ENCODE measurements at places on chromosomes 7 and 10.

GRCh38 chr10:63576501-63576900 is 55.3 kb downstream of the REEP3 start:
- peak; percentile 18 for DNase-seq

GRCh38 chr10:17512341-17513001 is 58.1 kb upstream of the ST8SIA6 start:
- peak; percentile 99 for DNase-seq

DNA sequence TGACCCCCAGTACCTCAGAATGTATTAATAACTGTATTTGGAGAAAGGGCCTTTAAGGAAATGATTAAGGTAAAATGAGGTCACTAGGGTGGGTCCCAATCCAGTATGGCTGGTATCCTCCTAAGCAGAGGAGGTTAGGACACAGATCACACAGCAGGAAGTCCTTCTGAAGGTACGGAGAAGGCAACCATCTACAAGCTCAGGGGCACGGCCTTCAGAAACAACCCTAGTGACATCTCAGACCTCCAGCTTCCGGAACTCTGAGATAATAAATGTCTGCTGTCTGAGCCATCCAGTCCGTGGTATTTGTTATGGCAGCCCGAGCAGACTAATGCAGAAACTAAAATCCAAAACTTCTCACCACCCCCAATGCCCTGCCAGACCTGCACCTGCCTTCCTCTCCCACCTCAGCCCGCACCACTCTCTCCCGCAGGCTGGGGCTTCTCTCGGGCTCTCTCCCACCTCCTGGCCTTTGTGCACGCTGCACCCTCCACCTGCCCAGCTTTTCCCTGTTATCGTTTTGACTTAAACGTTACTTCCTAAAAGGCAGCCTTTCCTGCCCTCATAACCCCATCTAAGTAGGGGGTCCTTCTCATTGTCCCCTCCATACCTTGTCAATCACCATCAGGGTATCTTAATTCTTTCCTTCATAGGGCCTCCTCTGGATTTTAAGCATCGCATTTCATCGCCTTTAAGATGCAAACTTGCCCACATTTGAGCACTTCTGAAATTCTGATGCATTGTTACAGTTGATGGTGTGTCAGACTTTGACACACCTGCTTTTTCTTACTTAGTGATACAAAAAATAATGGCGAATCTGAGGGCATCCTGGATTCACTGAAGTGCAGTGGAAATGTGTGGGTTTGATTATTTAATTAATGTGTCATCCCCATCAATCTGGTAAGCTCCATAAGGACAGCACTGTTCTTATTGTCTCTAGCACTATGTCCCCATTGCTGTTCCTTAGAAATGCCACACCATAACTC is 32.2 kb upstream of the AQP1 start:
- DNase-seq, result no peak

DNA sequence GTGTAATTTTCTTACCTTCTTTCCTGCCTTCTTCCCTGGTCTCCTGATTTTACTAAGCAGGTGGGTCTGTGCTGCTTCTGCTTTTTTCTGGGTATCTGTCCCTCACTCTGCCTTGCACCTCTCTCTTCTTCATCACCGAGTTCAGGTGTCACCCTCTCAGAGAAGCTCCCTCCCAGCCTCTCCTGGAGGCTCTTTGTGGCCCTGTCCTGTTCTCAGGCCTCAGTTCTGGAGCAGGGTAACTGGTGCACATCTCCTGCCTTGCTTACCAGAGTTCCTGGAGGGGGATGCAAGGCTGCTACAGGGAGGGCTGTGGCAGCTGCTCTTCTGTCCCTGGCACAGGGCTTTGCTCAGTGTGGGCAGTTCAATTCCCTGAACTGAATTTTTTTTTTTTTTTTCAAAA is 66.1 kb downstream of the RBM33 start:
- no peak for DNase-seq

DNA sequence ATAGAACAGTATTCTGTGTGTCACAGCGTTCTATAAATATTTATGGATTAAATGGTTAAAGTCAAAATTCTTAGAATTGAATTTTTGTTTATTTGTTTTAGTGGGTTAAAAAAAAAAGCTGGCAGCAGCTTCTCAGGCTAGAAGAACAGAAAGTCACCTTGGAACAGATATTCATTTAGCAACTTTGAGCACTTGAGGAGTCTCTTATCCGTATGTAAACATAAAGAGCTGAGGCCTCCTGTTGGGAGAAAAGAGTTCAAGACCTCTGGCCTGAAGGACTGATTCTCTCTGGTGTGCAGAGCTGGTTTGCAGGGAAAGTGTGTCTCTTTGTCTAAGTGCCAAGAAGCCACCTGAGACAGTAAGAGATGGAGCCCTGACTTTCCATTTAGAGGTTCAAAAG is 109.9 kb downstream of the HERPUD2 start:
- no peak for DNase-seq

GRCh38 chr10:1311726-1312125 is 255.5 kb downstream of the WDR37 start:
- no peak for DNase-seq

DNA sequence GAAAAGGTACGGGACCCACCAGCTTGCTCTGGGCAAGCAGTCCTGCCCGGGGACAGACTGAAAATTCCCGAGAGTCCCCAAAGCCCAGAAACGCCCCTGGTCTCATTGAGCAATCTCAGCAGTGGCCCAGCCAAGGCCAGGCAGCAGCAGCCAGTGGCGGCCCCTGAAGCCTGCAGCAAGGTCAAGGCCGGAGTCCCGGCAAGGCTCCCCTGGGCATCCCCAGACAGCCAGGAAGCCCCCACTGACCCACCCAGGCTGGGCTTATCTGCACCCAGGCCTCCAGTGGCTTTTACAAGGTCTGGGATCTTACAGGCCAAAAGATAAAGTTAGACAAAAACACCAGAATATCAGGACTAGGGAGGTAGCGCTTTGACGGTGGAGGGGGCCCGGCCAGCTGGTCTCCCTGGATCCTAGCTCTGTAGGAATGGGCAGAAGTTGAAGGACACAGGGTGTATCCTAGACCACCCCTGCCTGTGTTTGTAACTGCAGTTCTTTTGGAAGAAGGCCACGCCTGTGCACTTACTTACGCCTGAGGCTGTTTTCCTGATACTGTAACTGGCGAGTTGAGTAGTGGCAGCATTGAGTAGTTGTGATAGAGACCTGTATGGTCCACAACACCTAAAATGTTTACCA is 130.5 kb upstream of the NPS start:
- DNase-seq, result no peak

GRCh38 chr7:98352621-98353020 is 48.3 kb downstream of the BAIAP2L1 start:
- peak; percentile 82 for DNase-seq

- DNase-seq, result no peak
These were observed 6.6 kb downstream of the PGAM2 start for GRCh38 chr7:44058759-44059218.

DNA sequence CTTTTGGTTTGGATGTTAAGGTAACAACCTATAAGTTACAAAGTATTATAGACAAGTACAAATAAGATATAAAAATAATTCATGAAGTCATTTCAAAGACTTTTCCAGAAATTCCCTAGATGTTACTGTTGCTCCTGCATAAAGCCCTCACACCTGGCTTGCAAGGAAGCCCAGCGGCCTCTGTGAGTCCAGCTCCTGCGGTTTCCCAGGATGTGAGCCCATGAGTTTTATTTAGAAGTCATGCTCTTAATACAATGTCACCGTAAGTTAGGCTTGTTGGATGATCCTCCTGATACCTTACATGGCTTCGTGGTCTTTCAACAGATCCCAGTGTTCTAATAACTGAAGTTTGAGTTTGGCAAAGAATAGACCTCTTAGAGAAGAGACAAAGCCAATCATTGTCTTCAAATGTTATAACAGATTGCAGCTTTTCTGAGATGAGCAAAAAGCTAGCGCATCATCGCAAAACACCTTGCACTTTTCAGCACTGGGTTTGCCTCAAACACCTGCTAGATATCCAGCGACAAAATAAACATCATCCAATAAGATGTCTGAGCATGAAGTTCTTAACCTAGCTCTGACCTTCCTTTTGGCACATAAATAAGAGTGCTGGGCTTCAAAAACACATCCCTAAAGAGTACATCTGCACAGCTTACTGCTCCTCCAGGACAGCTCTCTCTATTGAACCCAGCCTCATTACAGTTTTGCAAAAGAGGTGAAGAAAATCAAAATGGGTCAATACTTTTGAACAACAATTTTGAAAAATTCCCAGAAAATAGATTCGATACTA is 3.6 kb downstream of the FAM171A1 start:
- DNase-seq, result no peak

DNA sequence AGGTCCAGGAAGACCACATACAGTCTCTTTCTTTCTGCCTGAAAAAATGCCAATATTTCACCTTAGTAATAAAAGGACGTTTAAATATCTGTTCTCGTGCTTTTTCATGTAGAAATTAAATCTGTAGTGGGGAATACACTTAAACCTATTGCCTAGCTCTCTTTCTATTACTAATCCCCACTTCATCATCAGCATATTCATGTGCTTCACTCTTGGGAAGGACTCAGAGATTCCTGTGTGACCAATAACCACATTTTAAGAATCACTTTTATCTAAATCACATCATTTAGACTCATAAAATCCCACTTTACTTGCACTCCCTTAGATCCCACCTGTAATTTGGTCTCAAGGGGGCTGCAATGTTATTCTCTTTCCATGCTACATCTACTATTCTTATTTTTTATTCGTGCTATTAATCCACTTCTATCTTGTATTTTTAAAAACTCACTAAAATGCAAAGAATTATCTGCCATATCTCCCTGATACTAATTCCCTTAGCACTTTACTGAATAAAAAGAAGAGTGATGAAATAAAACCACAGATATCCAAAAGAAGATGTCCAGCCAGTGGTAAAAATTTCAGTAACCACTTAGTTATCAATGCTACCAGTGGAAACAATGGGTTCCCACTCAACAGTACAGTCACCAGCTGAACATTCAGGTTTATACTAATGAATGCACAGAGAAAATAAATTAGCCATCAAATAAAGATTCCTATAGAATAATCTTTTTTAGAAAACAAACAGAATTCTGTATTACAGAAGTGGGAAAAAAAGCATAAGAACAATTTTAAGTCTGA is 102.1 kb downstream of the PPP1R17 start:
- DNase-seq, result no peak

DNA sequence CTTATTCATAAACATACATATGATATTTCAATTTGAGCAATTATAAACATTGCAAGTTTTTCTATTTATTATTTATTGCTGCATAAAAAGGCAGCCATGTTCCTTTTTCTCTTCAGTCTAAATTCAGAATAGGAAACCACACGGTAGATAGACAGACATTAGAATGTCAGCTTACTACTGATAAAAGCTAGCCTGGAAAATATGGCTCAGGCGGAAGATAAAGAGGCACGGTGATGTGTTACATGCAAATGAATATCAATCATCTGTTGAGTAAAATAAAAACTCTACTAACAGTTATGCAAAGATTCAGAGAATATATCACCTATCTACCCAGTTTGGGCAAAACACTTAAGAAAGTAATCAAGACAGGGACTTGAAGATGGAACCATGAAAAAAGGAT is 73.5 kb upstream of the PDSS1 start:
- DNase-seq, result no peak

- peak; percentile 73 for DNase-seq
These were observed 23.7 kb upstream of the TIAL1 start for GRCh38 chr10:119620241-119621077.

Data from fibroblast of skin of back (primary cell).